ENCODE measurements at places on chromosomes 12 and 14. TPM values are rescaled to one million over a fixed set of nuclear protein-coding genes. Genes with fewer than 3 reads are reported as not detected.
A peak's percentile ranks its signal among the peaks of the same experiment; 100 is the strongest.

DNA sequence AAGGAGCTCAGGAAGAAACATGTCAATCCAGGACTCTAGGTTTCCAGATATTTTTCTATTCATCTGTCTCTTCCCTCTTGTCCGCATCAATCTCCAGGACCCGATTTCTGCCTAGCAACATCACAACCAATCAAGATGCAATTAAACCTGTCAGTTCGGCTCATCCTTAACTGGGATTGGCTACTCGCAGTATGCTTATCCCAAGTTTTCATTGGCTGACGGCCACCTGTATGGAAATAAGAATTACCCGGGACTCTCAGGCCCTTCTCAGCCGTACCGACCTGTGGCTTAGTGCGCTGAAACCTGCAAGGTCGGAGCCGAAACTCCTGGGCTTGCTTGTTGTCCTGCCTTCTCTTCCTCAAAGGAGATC, 20.4 kb upstream of the ATP5MC2 start:
- H3K27me3 ChIP-seq = peaks cover 76% of the 10 kb centered on the region
- DNase-seq = no peak
- H3K27ac ChIP-seq = peak overlapping the region; percentile 68
- H3K4me3 ChIP-seq = peak overlapping the region; percentile 45
- H3K4me1 ChIP-seq = peaks cover 27% of the 10 kb centered on the region

DNA sequence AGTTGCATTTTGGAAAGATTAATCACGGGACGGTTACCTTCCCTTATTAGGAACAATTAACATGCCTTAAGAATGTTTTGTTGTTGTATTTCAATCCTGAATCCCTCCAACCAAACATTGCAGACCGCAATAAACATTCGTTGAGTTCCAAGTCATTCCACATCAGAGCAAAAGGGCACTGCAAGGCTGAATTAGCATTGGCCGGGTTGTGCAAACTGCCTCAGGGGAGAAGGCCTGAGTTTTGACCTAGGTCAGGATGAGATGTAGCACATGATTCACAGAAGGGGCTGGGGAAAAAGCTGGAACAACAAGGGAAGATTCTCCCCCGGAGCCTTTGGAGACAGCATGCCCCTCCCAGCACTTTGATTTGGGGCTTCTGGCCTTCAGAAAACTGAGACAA, 82.1 kb upstream of the BDKRB2 start:
- H3K36me3 ChIP-seq = no peaks in the 10 kb centered on the region
- H3K4me3 ChIP-seq = no peak overlapping the region
- no peak for DNase-seq

DNA sequence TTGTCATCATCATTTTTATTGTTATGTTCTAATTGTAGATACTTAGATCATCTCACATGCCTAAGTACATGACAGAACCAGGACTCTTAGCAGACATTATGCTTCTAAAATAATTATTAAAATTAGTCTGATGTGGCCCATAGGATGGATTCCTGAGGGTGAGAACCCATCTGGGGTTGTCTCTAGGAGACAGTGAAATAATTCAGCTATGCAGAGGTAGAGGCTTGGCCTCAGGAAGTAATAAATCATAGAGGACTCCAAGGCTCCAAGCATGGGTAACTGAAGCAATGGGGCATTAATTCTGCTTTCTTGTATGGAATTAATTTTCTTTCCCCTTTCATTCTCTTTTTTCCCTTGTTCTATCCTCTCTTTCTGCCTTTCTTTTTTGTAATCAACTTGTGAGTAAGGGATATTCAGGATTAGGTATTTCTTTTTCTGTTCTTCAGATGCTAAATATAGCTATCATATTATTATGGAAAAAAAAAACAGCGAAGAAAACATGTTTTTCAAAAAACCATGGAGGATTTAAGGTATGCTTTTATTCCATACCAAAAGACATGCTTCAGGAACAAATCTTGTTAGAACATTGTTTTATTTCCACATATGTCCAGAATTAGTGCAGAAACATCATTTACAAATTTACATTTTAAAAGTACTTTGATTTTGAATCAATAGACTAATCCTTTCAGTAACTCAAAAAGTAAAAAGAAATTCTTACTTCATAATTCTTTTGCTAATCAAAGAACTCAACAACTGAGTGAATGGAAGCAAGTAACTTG, 263.2 kb downstream of the TRHDE start:
- no peak for DNase-seq
- no peaks in the 10 kb centered on the region for H3K4me1 ChIP-seq
- H3K27ac ChIP-seq = no peak overlapping the region
- H3K36me3 ChIP-seq = no peaks in the 10 kb centered on the region
- H3K4me3 ChIP-seq = no peak overlapping the region

GRCh38 chr12:131235871-131236271, 282.2 kb downstream of the ADGRD1 start:
- DNase-seq = no peak
- no peak overlapping the region for H3K27ac ChIP-seq
- H3K4me3 ChIP-seq = no peak overlapping the region
- H3K36me3 ChIP-seq = no peaks in the 10 kb centered on the region
- peaks cover 13% of the 10 kb centered on the region for H3K27me3 ChIP-seq
- no peaks in the 10 kb centered on the region for H3K4me1 ChIP-seq

- H3K36me3 ChIP-seq = no peaks in the 10 kb centered on the region
- H3K27ac ChIP-seq = no peak overlapping the region
- no peaks in the 10 kb centered on the region for H3K4me1 ChIP-seq
- no peak overlapping the region for H3K4me3 ChIP-seq
- no peaks in the 10 kb centered on the region for H3K27me3 ChIP-seq
Observed at GRCh38 chr14:57970175-57970574, 104.3 kb upstream of the SLC35F4 start.

BEGAIN gene
- 1.6 TPM for total RNA-seq

GRCh38 chr14:92217936-92218335, 96.2 kb downstream of the CPSF2 start:
- no peak for DNase-seq
- H3K27me3 ChIP-seq = peaks cover 5% of the 10 kb centered on the region
- H3K4me1 ChIP-seq = no peaks in the 10 kb centered on the region
- H3K27ac ChIP-seq = no peak overlapping the region
- H3K36me3 ChIP-seq = no peaks in the 10 kb centered on the region
- no peak overlapping the region for H3K4me3 ChIP-seq

- H3K4me1 ChIP-seq = no peaks in the 10 kb centered on the region
- no peaks in the 10 kb centered on the region for H3K36me3 ChIP-seq
- H3K4me3 ChIP-seq = no peak overlapping the region
- H3K27ac ChIP-seq = no peak overlapping the region
- no peak for DNase-seq
Observed at GRCh38 chr12:93914281-93914680, 234.1 kb upstream of the PLXNC1 start.

- H3K4me1 ChIP-seq = no peaks in the 10 kb centered on the region
- H3K27ac ChIP-seq = no peak overlapping the region
- no peaks in the 10 kb centered on the region for H3K27me3 ChIP-seq
- no peaks in the 10 kb centered on the region for H3K36me3 ChIP-seq
Observed at GRCh38 chr12:27913999-27914614, 58.4 kb downstream of the PTHLH start.

DNA sequence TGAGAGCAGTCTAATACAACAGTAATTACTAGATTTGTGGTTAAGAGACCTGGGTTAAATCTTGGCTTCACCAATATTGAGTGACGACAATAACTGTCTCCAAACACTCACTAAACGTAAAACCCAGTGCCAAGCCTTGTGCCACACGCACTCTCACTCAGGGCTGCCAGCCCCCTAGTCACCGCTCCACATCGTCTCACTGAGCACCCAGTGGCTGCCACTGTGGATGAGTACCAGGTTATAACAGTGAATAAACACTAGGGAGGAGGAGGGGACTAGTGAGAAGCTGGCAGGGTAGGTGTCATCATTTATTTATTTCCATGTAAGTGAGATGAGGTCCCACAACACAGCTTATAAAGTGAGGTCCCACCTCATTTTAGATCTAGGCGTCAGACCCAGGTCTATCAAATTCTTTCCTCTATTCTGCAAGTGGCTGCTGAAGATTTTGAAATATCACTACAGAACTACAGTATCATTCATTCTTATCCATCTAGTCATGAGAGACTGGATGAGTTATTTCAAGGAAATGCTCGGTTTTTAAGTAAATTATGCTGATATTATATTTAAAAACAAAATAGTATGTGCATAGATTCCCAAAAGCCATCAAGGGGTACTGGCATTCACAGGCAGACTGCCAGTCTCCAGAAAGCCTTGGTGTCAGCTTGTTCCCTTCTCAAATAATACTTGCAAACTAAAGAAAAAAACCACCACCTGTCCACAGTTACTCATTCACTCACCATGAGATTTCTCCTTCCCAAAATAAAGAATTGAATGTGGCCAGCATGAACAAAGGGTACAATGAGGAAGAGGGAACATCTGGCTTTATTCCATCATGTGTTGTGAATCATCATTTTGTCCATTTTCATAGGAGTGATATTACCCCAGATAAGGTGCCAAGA, 84.0 kb downstream of the PTPN21 start:
- H3K4me3 ChIP-seq = no peak overlapping the region
- H3K27me3 ChIP-seq = no peaks in the 10 kb centered on the region
- no peak for DNase-seq
- peaks cover 65% of the 10 kb centered on the region for H3K36me3 ChIP-seq

POTEM gene
- total RNA-seq = not detected

KCNH3 gene
- total RNA-seq = 0.26 TPM

COX8C gene
- not detected for total RNA-seq

DNA sequence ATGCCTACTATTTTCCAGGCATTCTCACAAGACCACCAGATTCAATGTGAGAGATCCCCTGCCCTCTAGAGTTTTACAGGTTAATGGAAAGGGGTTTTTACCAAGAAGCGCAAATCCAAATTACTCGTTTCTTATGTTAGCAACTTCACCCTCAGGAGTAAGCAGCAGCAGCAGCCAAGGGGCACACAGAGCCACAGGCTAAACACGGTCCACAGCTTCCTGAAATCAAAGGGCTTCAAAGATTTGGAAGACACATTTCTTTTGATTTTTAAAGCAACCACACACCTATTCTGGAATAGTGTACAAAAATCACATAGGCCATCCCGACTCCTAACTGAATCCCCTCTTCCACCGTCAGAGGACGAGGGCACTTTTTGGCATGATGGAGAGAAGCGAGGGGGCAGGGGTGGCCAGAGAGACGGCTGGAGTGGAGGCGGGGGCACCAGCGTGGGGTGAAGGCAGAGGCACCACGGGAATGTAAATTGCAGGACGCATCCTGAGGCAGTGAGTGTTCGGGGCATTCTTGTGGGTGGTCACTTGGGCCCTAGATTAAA, 107.0 kb downstream of the ARF6 start:
- peaks cover 66% of the 10 kb centered on the region for H3K4me1 ChIP-seq
- peak overlapping the region; percentile 25 for H3K4me3 ChIP-seq
- H3K27me3 ChIP-seq = no peaks in the 10 kb centered on the region
- H3K27ac ChIP-seq = peak overlapping the region; percentile 96
- no peak for DNase-seq

- no peaks in the 10 kb centered on the region for H3K27me3 ChIP-seq
- no peak for DNase-seq
- H3K36me3 ChIP-seq = peaks cover 9% of the 10 kb centered on the region
- H3K4me1 ChIP-seq = peaks cover 23% of the 10 kb centered on the region
- H3K27ac ChIP-seq = no peak overlapping the region
- H3K4me3 ChIP-seq = no peak overlapping the region
Observed at GRCh38 chr12:121781484-121781997, 11.9 kb downstream of the RHOF start.

DNA sequence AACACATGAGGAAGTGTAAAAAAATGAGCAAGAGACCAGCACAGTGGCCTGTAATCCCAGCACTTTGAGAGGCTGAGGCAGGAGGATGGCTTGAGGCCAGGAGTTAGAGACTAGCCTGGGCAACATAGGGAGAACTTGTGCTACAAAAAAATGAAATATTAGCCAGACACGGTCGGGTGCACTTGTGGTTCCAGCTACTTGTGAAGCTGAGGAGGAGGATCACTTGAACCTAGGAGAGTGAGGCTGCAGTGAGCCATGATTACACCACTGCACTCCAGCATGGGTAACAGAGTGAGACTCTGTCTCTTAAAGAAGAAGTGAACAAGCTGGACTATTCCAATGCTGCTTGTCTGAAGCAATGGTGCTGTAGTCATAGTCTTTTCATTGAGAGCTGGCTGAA, 36.3 kb upstream of the MAP3K9 start:
- no peaks in the 10 kb centered on the region for H3K36me3 ChIP-seq
- no peak for DNase-seq
- H3K27ac ChIP-seq = no peak overlapping the region
- H3K4me1 ChIP-seq = no peaks in the 10 kb centered on the region
- no peak overlapping the region for H3K4me3 ChIP-seq

RNASE3 gene
- total RNA-seq = not detected

GRCh38 chr12:71092290-71092689, 65.5 kb downstream of the TSPAN8 start:
- no peaks in the 10 kb centered on the region for H3K27me3 ChIP-seq
- DNase-seq = no peak
- no peaks in the 10 kb centered on the region for H3K36me3 ChIP-seq
- no peak overlapping the region for H3K27ac ChIP-seq

DNA sequence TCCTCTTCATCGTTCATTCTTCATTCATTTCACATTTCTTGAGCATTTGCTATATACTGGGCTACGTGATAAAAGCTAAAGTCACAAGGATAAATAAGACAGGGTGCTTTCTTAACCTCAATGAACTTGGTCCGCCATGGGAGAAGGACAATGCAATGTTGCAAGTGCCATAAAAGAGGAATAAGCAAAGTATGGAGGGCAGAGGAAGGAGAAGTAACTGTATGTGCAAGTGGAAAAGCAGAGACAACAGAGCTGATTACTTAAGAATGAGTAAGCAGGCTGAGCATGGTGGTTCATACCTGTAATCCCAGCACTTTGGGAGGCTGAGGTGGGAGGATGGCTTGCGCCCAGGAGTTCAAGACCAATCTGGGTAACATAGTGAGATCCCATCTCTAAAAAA, 14.4 kb downstream of the AREL1 start:
- no peaks in the 10 kb centered on the region for H3K4me1 ChIP-seq
- no peak overlapping the region for H3K27ac ChIP-seq
- no peaks in the 10 kb centered on the region for H3K27me3 ChIP-seq
- H3K36me3 ChIP-seq = peaks cover 12% of the 10 kb centered on the region
- no peak for DNase-seq
- no peak overlapping the region for H3K4me3 ChIP-seq

DNA sequence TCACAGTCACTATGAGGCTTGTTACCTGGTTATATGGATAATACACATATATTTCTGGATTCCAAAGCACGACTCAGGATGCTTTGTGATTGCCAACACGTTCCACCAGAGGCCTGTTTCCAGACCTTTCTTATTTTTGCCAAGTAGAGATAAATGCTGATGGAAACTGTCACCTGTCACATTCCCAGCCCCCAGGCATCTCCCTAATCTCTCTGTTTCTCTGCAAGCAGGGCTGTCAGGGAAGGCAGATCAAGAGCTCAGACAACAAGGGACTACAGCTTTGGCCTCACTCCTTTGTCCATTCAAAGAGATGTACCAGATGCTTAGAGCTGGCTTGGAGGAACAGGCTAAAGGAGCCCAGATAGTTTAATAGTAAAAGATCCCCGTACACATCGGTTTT, 21.8 kb upstream of the DDHD1 start:
- no peak overlapping the region for H3K27ac ChIP-seq
- no peaks in the 10 kb centered on the region for H3K36me3 ChIP-seq
- H3K4me3 ChIP-seq = no peak overlapping the region
- no peaks in the 10 kb centered on the region for H3K27me3 ChIP-seq
- no peak for DNase-seq
- H3K4me1 ChIP-seq = no peaks in the 10 kb centered on the region
